Epithelial cell of proximal tubule (primary cell): ENCODE measurements at places on chromosomes 11 and 22. TPM values are rescaled to one million over a fixed set of nuclear protein-coding genes. Genes with fewer than 3 reads are reported as not detected.

LIPT2 gene
- 7.1 and 8.8 TPM in 2 replicates for total RNA-seq

CARNS1 gene
- 0.07 and 0.23 TPM in 2 replicates for total RNA-seq

MUC2 gene
- total RNA-seq: not detected in 2 replicates

DNAJB7 gene
- total RNA-seq: not detected in 2 replicates

CHRNA10 gene
- total RNA-seq: 0.23 and 0.65 TPM in 2 replicates

IL18BP gene
- total RNA-seq: 1.0 and 1.7 TPM in 2 replicates

TNRC6B gene
- 9.4 and 9.5 TPM in 2 replicates for total RNA-seq

SLC7A4 gene
- 0.29 and 1.8 TPM in 2 replicates for total RNA-seq

OR5A1 gene
- total RNA-seq: not detected in 2 replicates

TRPM5 gene
- total RNA-seq: not detected in 2 replicates

PLEKHB1 gene
- 2.5 and 4.6 TPM in 2 replicates for total RNA-seq

LRRC75B gene
- 8.9 and 14.1 TPM in 2 replicates for total RNA-seq

DNA sequence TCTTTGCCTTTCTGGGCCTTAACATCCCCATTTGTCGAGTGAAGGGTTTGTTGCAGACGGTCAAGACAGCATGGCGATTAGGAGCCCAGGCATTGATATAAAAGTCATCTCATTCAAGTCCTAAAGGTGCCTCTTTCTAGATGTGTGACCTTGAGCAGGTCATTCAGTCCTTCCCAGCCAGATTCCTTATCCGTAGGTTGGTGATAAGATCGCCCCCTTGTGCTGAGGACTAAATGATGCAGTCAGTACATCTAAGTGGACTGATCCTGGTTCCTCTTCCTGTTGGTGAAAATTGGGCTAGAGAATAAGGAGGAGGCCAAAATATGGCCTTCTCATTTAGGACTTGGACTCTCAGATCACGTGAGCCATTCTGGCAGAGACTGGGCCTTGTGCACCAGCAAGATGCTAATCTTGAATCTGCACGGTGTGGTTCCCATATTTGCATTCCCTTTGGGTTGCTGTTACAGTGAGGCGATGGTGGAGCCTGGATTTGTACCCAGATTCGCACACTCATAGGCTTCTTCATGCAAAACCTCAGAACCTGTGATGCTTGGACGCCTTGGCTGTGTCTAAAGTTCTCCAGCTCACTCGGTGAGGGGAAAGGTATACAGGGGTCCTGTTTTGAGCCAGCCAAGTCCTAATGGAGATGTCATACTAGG lies 156.8 kb downstream of the MYO18B start:
- DNase-seq: no peak

DNA sequence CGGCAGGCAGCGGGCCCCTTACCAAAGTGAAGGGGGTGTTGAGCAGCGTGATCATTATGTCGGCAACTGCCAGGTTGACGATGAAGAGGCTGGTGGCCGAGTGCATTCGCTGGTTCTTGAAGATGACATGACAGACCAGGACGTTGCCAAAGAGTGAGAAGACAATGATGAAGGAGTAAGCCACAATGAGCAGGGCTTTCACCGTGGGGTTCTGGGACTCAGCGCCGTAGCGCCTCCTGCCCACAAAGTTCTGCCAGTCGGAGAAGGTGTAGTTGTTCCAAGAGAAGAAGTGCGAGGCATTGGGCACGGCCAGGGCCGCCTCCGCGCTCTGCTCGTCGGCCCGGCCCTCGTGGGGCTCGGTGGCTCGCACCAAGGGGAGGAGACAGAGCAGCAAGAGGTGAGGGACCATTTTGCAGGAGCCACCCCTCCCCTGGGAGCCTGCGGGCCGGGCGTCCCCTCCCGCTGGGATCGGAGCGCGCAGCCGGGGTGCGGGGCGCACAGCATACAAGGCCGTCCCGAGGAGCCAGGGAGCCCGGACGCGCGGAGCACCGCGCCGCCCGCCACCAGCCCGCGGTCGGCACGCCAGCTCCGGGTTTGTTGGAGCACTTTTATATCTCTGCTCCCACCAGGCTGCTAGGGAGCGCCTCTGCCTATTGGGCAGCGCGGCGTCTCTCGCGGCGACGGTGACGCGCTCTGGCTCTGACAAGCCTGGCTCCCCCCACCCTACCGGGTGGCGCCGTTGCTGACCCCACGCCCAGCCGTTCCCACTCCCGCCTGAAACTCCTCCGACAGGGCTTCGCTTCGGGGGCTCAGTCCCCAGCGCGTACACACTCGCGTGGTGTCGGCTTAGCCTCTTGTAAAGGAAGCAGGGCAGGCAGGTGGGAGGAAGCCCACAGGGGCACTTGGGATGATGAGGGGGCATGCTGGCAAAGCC lies at the start of gene GPR83:
Gene GPR83 (minus strand): TSS at position 581 of the 934 bp plus-strand sequence. CDS start 172 bp downstream, at position 409.
- DNase-seq: no peak

GRCh38 chr11:76288166-76288980 lies 82.1 kb upstream of the WNT11 start:
- no peak for DNase-seq

DNA sequence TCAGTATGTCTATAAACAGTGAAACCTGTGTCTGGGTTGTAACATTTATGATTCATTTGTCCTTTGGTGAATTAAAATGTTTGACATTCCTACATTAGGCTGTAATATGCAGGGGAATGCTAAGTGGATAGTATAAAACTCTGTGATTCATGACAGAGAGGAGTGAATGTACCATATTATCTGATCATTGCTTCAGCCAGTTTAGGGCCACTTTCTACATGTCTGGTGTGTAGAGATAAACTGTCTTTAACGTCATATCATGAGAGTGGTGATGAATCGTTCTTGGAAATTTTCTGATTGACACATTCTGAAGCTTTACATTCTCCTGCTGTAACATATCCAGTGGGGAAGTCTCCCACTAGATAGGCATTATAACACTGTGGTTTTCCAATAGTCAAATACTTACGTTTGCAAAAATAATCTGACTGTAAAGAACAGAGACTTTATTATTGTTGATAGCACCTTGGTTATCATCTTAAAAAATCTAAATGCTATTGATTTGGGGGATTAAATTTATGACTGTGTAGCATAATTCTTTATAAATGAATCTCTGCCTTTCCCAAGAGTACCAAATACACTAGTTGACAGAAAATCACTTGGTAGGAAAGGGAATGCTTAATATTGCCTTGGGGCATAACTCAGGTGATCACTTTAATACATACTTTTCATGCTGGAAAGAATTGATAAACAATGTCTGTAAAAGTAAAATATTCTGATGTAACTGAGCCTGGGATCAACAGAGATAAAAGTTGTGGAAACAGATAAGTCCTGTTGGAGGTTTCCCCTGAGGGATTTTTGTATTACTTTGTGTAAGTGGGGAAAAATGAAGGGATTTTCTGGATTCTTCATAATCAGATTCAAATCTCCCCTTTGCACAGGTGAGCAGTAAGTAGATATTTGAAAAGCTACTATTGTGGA lies 427.9 kb downstream of the JRKL start:
- DNase-seq: no peak

DNA sequence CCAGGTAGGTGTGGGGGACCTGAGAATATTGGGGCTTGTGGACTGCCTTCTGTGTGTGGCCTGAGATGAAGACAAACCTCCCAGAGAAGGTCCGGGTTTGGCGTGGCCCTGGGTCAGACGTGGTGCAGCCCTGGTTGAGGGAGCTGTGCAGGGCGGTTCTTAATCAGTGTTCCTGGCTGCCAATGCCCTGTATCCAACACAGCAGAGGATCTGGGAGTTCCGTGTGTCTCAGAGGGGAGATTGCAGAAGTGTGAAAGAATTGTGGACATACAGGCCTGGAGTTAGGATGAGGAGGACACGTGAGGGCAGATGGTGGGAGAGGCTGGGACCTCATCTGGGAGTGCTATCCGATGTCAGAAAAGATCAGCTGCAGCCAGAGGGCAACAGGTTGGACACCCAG lies 102.0 kb upstream of the NECTIN1 start:
- DNase-seq: no peak

- no peak for DNase-seq
Observed at GRCh38 chr11:64218628-64219353, 7.2 kb downstream of the TRPT1 start.

- DNase-seq: no peak
Observed at GRCh38 chr22:26847816-26848215, 190.4 kb downstream of the MIAT start.

GRCh38 chr11:27418356-27418755 lies 54.2 kb downstream of the LGR4 start:
- DNase-seq: no peak

- DNase-seq: no peak
Observed at GRCh38 chr11:128644576-128644975, 49.3 kb upstream of the FLI1 start.

DNA sequence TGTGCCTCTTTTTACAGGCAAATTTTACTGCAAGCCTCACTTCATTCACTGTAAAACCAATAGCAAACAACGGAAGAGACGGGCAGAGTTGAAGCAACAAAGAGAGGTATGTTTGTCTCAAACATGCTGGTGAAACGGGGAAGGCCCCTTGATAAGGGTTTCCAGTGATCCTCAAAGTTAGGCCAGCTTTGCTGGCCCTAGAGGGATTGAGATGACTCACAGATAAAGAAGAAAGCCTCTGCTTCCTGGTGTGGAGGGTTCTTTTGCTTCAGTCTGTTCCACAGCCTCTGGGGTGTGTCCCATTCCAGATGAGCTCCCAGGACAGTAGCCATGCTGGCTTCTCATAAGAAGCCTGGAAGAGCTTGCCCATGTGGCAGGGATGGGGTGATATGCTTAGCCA lies 118.9 kb upstream of the PARVA start:
- DNase-seq: no peak

- no peak for DNase-seq
Observed at GRCh38 chr11:64071849-64072248, 36.1 kb downstream of the FLRT1 start.

GRCh38 chr11:130178441-130179339 lies 19.1 kb downstream of the ST14 start:
- no peak for DNase-seq

GRCh38 chr11:97772705-97773104 lies 1248.0 kb upstream of the CNTN5 start:
- DNase-seq: no peak

- no peak for DNase-seq
Observed at GRCh38 chr11:105609832-105610781, at the start of gene GRIA4. GRIA4 (plus strand) TSS chr11:105610073; CDS start chr11:105610998, 925 bp downstream.

DNA sequence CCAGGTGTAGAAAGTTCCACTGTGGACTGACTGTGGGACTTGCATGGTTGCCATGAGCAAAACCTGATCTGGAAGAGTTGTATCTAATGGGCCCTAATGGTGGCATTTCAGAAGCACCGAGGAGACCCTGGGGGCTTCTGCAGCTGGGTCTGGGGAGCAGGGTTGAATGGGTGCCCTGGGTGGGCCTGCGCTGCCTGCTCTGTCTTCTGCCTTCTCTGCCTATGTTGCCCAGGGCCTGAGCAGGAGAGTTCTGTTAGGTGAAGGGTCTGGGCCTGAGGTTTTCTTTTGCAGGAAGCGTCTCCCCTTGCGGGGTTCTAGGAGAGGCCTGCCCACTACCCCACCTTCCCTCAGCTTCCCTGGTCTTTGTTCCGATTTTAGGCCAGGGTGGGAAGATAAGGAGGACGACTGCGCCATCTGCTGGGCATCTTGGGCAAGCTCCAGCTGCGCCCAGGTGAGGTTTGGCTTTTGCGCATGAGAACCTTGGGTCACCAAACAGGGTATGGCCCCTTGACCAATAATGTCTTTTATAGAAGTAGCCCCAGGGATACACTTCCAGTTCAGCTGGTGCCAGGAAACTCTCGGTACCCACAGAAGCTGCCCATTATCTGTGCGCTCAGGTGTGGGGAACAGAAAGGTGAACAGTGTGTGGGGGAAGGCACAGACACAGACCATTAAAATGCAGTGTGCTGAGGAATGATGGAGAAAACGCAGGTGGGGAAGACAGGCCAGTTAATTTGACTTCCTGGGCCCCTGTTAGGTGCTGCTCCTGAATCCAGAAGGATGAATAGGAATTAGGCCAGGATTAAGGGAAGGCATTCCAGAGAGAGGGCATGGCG lies 23.2 kb downstream of the COMMD9 start:
- DNase-seq: no peak

DNA sequence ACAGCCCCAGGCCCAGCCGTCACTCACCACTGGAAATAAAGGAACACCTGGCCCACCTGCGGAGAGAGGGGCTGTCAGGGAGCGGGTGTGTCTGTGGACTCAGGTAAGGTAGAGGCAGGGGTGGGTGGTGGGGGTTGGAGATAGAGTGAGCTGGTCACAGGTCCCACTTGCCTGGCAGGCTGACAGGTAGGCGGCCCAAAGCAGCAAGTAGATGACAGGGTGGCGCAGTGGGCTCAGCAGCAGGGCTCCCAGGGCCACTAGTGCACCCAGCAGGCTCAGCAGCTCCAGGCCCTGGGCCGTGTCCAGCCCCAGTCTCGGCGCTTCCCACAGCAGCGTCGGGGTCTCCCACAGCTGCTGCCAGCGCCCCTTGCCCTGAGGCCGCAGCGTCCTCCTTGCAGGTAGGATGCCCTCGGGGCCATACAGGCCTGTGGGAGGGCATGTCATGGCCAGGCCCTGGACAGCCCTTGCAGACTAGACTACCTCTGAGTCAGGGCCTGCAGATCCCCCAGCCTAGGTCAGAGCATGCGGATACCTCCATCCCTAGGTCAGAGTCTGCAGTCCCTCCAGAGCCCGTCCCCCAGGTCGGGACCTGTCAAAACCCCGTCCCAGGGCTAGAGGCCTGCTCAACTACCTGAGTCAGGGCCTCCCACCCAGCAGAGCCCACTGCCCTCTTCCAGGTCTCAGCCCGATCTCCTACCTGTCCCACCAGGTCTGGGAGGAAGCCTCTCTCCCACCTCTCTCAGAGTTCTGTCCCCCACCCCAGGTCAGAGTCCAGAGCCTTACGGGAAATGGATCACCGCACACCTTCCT lies 686 bp downstream of the LMF2 start:
- DNase-seq: no peak

DNA sequence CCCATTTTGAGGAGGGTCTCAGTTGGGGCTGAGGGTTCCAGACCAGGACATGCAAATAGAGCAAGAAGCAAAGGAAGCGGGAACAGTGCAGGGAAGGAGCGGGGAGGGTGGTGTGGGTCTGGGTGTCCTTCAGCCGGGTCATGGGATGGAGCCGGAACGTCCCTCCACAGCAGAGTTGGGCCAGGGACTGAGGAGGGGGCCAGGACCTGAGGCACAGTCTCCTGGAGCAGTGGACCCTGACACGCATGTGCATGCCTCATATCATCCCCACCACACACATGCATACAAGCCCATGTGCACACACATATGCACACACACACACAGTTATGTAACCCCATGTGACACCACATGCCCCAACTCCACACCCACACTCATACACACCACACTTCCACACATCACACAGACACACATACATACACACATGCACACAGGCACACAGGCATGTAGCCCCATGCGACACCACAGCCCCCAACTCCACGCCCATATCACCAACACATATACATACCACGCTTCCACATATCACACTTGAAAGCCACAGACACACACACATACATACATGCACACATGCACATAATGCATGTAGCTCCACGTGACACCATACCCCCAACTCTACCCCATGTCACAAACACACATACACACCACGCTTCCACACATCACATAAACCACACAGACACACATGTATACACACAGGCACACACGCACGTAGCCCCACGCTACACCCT lies 1026.6 kb downstream of the BRD1 start:
- no peak for DNase-seq
